Mesothelial cell of epicardium (in vitro differentiated cells): ENCODE measurements at places on chromosomes 1 and 21. TPM values are rescaled to one million over a fixed set of nuclear protein-coding genes. Genes with fewer than 3 reads are reported as not detected.

DNA sequence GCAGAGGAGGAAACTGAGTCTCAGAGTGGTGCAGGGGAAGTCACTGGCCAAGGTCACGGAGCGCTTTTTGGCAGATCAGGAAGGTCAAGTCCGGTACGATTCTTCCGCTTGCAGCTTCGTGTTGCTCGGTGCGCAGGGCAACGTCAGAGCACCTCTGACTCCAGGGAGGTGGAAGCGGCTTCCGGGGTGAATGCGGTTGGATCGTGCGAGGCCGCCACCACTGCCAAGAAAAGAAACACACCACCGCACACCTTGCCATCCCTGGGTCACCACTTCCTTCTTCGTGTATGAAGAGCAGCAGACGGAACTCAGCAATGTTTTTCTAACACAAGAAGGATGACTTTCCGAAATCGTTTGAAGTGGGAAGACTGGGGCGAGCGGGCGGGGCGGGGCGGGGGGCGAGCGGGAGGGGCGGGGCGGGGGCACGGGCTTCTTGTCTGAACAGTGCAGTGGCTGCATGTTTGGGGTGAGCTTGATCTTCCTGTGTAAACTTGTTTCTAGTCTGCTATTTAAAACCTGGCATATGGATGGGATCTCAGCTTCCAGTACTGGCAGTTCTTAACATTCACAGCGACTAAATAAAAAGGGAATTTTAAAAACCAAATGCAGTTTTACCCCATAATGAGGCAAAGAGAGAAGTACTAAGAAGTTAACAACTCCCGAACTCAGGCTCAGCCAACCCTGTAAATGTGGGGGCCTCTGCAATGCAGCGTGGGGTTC is 300.0 kb downstream of the RRAGC start:
- DNase-seq: no peak

GRCh38 chr1:17404034-17404684 is 32.2 kb downstream of the PADI6 start:
- DNase-seq: no peak

DNA sequence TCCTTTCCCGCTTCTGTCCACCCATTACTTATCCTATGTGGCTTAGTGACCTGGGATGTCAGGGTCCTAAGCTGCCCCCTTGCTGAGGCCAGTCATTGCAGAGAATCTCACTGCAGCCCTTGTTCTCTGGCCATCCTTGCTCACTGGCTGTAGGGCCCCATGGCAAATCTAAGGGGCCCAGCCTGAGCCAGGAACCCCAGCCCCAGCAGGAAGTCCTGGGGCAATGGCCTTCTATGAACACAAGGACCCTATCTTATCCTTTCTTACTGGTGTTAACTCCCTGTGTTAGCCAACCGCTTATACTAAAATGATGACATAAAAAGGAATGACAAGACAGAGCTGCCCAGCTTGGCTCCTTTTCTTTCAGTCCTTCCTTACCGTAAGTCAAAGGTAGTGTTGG is 29.9 kb downstream of the DHCR24 start:
- no peak for DNase-seq

DNA sequence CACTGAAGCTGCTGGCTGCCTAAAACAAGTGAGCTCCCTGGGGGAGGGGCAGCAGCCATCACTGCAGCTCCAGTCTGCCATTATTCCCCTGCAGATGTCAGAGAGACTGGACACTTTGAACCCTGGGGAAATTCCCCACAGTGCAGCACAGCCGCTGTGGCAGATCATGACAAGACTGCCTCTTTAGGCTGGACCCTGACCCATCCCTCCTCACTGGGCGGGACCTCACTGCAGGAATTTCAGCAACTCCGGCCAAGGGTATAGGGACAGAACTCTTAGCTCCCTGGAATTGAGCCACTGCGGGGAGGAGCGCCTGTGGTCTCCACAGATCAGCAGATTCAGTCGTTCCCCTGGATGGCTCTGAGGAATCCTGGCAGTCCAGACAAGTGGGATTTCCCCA is 964.6 kb downstream of the BRINP3 start:
- no peak for DNase-seq

Gene KIAA0040
- 3.4 to 3.8 TPM (median 3.7 TPM) in 3 replicates for total RNA-seq

DNA sequence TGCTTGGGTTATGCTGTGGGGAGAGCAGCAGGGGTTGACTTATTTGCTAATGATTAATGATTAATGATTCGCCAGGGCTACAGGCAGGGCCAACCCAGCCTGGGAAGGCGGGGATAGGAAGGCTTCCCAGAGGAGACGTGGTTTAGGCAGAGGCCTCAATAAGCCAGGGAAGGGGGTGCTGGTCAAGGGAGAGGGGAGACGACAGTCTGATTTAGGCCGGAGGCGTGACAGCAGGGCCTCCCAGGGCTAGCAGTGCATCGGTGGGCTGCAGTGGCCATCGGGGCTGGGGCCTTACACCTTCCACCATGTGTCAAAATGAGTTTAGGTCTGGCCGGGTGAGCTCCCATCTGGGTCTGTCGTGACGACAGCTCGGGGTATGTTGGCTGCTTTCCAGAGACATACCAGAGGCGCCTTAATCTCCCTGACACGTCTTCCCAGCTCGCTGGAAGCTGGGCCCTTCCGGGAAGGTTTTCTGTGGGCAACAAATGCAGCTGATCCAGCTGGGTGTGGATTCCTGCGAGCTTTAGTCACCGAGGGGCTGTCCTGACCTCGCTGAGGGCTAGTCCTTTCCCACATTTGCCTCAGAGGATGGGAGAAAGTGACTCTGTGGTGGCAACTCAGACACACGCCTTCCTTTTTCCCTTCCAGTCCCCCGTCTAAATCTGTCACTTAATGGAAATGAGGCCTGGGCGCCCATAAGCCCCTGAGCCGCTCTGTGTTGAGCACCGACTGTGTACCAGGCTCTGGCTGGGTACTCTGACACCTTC is 3.7 kb upstream of the SLC1A7 start:
- DNase-seq: peak; percentile 87

DNA sequence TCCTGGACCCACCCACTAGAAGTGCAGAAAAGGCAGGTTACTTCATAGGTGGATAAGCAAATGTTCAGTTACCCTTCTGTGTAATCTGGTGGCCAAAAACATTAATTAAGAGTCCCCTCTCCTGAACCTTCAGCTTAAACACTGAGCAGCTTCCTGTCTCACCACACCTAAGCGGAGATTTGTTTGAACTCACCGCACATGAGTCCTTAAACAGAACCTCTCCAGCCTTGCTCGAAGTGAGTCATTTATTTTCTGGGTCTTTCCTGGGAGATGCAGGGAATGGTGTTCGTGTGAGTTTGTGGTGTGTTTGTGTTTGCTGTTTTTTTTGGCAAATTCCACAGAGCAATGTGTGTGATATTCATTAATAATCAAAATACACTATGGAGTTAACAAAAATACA is 7.6 kb upstream of the FNBP1L start:
- no peak for DNase-seq
